ENCODE measurements at places on chromosomes 13 and 19.
A peak's percentile ranks its signal among the peaks of the same experiment; 100 is the strongest.

DNA sequence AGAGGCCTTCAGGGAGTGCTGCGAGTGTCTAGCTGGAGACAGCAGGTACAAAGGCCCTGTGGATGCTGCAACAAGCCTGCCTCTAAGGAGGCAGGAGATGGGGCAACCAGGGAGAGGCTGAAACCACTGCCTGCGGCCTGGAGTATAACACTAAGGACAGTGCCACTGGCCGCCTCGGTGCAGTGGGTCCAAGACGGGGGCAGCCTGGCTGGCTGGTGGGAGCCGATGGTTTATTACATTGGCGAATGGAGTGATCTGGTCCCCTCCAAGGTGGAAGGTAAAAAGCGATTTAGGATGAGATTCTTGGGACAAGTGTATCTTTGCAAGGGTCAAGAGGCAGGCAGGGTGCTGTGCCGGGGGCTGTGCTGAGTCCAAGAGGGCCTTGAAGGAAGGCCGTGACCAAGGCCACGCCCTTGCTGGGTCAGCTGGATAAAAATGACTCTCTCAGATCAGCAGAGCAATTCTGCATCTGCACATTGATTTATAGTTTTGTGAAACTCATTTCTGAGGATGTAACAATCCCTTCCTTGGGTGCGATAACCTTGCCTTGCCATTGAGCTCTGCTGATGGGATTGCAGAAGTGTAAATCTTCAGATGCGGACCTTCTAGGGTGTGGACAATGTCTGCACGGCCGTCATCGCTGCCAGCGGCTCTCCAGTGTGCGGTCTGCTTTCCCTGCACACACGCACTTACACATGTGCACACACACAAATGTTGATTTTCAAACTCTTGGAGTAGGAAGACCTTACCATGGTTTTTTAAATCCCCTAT, 6.0 kb downstream of the TMEM255B start:
- no peak for DNase-seq

DNA sequence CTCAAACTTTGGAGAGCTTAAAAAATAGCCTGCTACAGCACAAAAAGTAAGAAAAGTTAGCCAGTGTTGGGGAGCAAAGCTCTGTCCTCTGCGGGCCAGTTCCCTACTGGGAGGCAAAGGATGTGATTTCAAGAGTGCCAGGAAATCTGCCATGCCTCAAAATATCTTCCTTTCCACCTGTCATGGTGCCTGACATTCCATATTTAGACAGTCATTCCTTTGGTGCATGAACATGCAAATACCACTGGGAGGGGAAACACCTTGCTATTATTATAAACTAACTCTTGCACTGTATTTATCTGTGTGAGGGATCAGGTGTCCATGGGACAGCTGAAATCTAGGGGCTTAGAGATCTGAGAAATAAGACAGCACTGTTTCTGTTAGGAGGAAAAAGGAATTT, 10.3 kb downstream of the FREM2 start:
- no peak for DNase-seq

- no peak for DNase-seq
Observed at GRCh38 chr19:46872967-46873366, 12.2 kb downstream of the ARHGAP35 start.

DNA sequence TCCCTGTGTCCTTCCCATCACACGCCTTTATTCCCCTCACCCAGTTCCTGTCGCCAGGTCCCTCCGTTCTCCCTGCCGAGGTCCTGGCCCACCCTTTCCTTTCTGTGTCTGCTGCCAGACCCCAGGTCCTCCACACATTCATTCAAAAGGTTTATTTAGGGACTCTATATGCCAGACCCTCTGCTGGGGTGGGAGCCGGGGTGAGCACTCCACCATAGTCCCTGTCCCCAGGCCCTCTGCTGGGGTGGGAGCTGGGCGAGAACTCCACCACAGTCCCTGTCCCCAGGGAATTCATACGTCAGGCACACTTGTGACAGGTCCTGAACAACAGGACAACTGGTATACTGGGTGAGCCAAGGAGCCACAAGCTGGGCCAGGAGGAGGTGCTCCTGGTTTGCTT, 34.4 kb upstream of the TUBGCP3 start:
- DNase-seq, result no peak

GRCh38 chr13:97214921-97215320, 7.2 kb upstream of the MBNL2 start:
- no peak for DNase-seq

DNA sequence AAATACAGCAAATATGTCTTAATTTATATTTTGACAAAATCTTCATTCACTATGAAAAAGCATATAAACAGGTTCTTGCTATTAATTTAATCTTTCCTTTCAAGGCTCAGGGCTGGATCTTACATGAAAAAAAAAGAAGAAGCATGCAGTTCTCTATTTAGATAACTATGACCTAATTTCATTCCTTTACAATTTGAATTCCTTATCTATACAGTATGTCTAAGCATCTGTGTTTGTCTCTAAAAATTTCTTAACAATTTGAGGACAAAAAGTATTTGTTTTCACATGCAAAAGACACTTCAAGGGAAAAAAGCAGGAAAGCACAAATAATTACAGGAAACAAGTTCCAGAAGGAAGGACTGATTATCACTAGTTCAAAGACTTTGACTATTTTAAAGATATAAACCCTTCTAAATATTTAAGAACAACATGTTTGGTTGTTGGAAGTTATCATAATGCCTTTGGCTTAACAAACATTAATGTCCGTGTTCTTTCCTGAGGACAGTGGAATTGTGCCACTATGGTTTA, 157.5 kb downstream of the TBC1D4 start:
- DNase-seq, result no peak

GRCh38 chr19:23771316-23771715, 12.6 kb upstream of the ZNF681 start:
- no peak for DNase-seq

DNA sequence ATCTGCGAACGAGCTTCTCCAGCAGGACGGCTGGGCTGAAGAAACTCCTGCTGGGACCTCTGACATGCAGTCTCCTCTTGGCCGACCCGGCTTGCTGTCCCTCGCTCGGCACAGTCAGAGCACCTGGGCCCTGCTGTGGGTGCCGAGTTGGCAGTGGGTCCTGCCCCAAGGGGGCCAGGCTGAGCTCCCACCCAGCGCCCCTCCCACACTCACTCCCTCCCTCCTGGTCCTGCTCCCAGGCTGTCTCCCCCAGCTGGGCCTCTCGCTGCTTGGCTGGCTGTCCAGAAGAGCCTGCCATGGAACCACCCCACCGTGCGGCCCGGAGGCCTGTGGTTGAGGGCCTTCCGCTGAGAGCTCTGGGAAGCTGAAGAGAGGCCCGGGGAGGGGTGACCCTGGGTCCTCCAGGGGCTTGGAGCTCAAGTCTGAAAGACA, 6.0 kb downstream of the AKT2 start:
- no peak for DNase-seq

GRCh38 chr13:89701913-89702312, 1645.6 kb upstream of the MIR17HG start:
- no peak for DNase-seq

- no peak for DNase-seq
Observed at GRCh38 chr19:43731846-43732245, 16.0 kb downstream of the IRGC start.

GRCh38 chr19:10832939-10833296, 3.1 kb downstream of the TMED1 start:
- no peak for DNase-seq

GRCh38 chr19:55460670-55461258, 678 bp downstream of the ISOC2 start:
- no peak for DNase-seq

DNA sequence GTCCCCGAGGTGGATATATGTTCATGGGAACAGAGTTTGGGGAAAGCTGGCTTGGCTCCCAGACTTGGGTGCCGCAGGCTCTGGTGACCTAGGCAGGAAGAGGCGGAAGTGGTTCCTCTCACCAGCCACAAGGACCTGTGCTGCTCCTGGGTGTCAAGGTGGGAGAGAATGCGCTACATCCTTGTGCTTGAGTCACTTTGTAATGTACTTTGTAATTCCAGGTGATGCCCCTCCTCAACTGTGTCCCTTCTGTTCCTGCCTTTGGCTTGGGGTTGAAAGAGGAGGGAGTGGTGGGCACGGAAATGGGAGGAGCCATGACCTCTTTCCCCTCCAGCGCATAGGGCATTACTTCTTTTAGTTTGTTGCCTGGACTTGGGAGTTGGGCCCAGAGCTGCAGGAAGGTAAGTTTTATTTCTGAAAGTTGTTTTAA, 10.9 kb downstream of the GARRE1 start:
- no peak for DNase-seq

- no peak for DNase-seq
Observed at GRCh38 chr19:39842693-39843435, 3.3 kb downstream of the FBL start.

GRCh38 chr19:7535998-7536695, 630 bp downstream of the PNPLA6 start:
- DNase-seq, result no peak

DNA sequence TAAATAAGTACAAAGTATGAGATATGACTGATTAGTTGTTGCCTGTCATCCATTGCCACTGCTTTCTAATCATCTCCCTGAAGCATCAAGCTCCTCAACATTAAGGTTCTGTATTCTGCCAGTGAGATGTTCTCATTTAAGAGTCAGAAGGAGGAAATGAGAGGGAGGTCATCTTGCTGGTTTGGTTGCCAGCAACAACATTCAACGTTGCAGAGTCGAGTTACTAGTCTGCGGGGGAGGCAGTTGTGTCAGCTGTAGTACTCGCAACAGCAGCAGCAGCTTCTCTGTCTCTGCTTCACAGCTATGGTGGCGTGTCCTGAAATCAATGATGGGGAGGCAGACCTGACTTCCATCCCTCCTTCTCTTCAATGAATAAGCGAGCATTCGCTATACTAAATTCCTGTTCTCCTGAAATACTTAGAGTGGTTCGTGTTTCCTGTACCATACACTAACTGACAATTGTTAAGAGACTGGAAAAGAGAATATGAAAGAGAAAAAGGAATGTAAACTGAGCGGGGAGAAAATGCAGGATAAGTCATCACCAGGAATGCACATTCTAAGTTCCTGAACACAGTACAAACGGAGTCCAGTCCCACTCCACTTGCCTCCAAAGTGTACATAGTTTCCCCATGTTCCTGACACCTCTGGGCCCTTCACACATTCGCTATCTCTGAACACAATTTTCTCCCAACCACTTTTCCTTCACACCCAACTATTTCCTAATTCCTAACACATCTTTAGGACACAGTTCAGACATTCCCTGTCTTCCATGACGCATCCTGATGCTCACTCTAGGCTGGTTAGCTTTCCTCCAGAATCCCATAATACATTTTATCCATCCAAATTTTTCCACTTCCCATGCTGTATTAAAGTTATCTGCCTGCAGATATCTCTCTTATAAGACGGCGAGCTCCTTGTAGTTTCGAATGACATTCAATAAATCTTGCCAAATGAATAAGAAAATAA, 263.0 kb downstream of the KLF12 start:
- no peak for DNase-seq

DNA sequence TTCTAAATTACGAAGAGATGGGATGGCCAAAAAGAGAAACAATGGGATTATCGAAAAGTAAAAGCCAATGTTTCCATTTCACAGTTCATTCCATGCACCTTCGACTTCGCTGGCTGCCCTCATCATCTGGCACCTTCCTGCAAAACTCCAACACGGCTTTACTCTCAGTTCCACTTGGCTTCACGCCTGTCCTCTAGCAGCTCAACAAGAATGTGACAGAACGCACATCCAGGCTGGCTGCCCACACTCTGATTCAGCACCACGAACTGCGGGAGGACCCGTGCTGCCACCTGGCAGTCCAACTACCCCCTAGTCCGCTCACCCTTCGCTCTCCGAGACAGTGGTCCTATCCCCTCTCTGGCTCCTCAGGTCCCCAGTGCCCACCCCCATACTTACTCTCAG, 11.7 kb downstream of the ATP7B start:
- DNase-seq, result no peak

DNA sequence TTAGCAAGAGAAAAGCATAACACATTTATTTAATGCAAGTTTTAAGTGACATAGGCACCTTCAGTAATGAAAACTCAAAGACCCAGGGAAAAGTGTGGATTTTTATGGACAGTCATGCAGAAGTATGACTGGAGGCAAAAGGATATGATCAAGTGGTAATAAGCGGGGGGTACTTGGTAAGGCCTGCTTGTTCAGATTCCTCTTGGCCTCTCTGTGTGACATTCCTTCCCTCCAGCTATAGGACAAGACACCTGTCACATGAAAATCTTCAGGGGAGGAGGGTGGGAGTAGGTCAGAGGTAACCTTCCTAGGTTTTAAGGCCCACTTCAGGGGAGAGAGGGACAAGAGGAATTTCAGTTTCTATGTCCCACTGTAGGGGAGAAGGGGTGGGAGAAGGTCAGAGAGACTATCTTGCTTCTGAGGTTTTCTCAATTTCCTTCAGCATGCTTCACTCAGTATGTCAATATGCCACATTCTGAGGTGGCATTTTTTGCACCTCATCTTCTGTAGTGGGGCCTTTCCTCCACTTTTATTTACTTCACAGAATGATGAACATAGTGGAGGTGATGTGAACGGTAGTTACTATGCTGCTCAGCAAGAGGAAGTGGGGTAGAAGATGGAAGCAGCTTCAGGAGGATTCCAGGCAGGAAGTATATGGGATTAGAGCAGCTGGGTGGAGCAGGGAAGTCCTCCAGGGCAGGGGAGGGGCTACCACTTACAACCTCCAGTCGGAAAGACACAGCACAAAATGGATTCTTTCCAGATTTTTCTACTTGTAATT, 73.2 kb upstream of the RFC3 start:
- no peak for DNase-seq

DNA sequence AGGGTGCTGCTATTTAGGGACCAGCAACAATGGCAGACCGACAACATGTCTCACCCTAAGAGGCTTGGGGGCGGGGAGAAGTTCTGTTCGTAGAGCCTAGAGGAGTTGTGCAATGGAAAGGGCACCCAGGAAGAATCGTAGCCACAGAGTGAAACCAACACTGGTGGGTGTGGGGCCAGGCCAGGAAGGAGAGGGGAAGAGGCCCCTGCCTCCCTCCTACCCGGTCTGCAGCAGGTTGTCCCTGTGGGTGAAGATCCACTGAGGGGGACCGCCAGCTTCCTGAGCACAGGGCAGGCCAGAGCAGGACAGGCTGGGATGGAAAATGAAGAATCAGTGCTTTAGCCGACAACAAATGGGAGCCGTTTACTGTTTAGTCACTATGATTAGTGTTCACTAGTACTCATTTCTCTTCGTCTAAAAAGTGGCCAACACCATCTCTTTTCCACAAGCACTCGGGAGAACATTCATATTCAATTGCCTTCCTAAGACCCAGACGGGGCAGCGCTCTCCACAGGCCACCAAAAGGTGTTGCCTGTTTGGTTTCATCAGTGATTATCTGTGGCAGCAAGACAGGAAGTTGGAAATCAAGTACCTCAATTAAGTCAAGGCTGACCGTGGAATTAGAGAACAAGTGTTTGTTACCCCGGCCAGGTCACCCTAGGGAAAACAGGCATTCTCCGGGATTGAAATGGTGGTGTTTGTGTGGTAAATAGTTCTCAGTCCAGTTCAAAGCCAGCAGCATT, 1.1 kb upstream of the ATP11A start:
- DNase-seq, result peak; percentile 74

- DNase-seq, result no peak
Observed at GRCh38 chr19:48216933-48217332, 38.8 kb downstream of the CARD8 start.

GRCh38 chr13:23510544-23510916, 59.7 kb upstream of the TNFRSF19 start:
- no peak for DNase-seq
